ENCODE measurements at places on chromosomes 11 and 22.
A peak's percentile ranks its signal among the peaks of the same experiment; 100 is the strongest.

GRCh38 chr22:38262051-38262795 lies 10.6 kb downstream of the TMEM184B start:
- peak; percentile 54 for DNase-seq

- no peak for DNase-seq
Measured at GRCh38 chr11:34633640-34633989, 12.7 kb downstream of the EHF start.

GRCh38 chr11:133414506-133414905 lies 117.8 kb downstream of the OPCML start:
- no peak for DNase-seq

- DNase-seq, result no peak
Measured at GRCh38 chr11:65478388-65479183, 20.3 kb upstream of the MALAT1 start.

DNA sequence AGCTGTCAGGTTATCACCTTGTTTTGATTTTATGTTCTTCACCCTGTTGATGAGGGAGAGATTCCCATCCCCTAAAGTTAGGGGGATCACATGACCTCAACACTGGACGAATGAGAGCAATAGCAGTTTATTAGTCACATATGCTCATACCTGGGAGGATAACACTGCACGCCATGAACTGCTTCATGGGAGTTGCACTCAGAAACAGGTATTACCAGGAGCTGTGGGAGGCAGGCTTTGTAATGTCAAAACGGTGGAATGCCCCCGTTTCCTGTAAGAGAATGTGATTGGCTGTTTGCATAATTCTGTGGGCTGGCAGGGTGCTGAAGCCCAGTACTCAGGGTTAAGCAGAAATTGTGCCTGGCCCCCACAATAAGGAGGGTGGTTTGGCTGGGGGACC lies 3.2 kb upstream of the THY1 start:
- DNase-seq, result no peak

- DNase-seq, result no peak
Measured at GRCh38 chr11:18581825-18582224, 6.7 kb downstream of the UEVLD start.

DNA sequence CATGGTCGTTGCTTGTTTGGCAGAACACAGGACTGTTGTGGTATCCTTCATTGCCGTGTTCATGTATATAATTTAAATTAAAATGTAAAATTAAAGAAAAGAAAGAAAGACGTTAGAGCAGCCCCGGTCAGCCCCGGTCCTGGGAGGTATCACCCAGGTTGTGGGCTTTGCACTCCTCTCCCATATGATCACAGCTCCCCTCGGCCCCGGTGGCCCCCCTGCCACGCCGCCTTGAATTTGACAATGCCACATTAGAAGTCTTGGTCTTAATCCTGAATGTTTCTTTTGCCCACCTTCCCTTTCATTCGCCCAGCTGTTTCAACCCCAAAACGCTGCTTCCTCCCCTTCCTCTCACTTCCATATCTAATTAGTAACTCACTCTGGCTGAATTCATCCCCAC lies 11.4 kb downstream of the APOBEC3A start:
- no peak for DNase-seq

DNA sequence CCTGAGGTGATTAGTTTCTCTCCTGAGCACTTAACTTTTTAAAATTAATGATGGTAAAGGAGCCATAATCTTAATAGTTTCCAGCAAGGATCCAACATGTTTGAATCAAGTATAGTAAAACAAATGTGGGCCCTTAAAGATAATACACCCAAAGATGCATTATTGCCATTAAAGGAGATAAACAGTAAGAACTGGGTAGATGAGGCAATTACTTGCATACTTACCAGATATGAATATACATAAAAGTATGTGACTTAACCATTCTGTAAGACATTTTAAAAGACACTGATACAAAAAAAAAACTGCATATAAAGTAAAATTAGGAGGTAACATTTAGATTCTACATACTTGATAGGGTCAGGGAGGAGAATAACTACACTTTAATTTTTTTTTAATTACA lies 48.2 kb downstream of the CADM1 start:
- no peak for DNase-seq

- peak; percentile 26 for DNase-seq
Measured at GRCh38 chr11:19283991-19284390, 43.2 kb upstream of the E2F8 start.

DNA sequence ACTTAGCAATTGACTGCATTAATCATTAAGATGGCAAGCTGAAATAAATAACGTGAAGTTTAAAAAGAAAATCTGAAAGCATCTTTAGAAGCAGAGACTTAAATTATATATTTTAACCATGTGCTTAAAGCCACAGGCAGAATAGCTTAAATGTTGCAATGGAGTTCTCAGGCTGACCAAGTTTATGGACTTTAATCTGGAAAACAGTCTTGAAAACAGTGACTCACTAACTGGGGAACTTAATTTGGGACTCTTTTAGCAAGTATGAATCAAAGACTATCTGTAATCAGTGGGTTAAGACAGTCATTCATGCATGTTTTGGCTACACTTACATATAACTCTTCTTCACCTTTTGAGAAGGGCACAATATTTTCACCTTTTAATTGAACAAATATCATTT lies 12.6 kb upstream of the GLYATL1 start:
- no peak for DNase-seq

GRCh38 chr11:59706518-59707285 lies 6.9 kb downstream of the OR10V1 start:
- DNase-seq, result no peak

GRCh38 chr11:34185926-34186841 lies 80.8 kb downstream of the NAT10 start:
- no peak for DNase-seq

GRCh38 chr11:85029964-85030363 lies 597.2 kb downstream of the DLG2 start:
- no peak for DNase-seq

DNA sequence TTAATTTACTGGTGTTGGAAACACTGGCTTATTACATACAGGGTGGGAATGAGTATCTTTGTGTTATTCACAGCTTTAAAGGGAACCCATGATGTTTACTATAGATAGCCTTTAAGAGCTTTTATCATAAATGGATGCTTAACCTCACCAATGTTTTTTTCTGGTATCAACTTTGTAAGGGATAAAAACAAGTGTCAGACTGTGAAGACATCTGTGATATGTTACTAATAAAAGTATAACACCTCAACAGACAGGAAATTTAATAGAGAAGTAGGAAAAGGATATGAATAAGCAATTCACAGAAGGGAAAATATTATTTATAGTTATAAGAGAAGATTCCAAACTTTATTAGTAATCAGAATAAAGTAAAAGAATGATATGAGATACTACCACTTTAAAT lies 46.3 kb downstream of the ACAT1 start:
- DNase-seq, result no peak

GRCh38 chr22:23182309-23183060 lies 2.2 kb downstream of the BCR start:
- DNase-seq, result peak; percentile 61

- no peak for DNase-seq
Measured at GRCh38 chr11:57214098-57214417, 23.0 kb downstream of the APLNR start.

DNA sequence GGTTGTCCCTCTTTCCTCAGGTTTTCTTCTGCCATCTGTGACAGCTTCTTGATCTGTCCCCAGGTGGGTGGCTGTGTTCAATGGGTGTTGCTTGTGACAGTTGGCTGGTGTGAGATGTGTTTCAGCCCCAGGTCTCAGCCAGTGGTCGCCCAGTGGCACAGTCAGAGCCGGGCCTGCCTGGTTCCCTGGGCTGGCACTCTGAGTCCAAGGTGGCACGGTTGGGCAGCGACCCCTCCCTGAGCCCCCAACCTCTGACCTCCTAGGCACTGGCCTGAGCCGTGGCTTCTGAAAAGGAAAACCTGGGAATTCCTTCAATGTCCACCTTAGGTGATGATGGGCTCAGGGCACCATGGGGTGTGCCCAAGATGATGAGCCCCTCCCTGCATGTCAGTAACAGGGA lies 14.0 kb upstream of the PRODH start:
- DNase-seq, result no peak

- DNase-seq, result peak; percentile 21
Measured at GRCh38 chr22:17085277-17086181, 729 bp downstream of the IL17RA start.

DNA sequence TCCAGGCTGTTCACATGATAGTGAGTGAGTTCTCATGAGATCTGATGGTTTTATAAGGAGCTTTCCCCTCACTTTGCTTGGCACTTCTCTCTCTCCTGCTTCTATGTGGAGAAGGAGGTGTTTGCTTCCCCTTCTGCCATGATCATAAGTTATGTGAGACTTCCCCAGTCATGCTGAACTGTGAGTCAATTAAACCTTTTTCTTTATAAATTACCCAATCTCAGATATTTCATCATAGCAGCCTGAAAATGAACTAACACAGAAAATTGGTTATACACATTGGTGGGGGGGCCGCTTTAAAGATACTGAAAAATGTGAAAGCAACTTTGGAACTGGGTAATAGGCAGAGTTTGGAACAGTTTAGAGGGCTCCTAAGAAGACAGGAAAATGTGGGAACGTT lies 741.1 kb upstream of the LUZP2 start:
- no peak for DNase-seq

- DNase-seq, result peak; percentile 16
Measured at GRCh38 chr11:122690801-122691548, 35.5 kb downstream of the UBASH3B start.

DNA sequence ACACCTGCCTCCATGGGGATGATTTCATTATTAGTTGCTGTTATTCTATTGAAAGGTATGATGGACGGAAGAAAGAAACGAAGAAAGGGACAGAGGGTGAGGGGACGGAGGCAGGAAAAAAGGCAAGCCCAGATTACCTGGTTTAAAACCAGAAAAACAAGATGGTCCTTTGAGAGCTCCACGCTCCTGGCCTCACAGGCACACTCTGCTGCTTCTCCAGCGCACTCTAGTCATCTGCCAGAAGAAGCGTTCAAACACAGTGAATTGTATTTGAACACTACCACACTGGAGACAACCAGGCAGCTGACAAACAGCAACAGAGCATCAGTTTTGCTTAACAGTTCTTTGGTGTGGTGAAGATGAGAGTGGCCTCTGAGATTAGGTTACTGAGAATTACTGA lies 216.9 kb downstream of the CADM1 start:
- DNase-seq, result no peak

GRCh38 chr11:130457623-130458409 lies 9.4 kb downstream of the ADAMTS15 start:
- DNase-seq, result no peak

DNA sequence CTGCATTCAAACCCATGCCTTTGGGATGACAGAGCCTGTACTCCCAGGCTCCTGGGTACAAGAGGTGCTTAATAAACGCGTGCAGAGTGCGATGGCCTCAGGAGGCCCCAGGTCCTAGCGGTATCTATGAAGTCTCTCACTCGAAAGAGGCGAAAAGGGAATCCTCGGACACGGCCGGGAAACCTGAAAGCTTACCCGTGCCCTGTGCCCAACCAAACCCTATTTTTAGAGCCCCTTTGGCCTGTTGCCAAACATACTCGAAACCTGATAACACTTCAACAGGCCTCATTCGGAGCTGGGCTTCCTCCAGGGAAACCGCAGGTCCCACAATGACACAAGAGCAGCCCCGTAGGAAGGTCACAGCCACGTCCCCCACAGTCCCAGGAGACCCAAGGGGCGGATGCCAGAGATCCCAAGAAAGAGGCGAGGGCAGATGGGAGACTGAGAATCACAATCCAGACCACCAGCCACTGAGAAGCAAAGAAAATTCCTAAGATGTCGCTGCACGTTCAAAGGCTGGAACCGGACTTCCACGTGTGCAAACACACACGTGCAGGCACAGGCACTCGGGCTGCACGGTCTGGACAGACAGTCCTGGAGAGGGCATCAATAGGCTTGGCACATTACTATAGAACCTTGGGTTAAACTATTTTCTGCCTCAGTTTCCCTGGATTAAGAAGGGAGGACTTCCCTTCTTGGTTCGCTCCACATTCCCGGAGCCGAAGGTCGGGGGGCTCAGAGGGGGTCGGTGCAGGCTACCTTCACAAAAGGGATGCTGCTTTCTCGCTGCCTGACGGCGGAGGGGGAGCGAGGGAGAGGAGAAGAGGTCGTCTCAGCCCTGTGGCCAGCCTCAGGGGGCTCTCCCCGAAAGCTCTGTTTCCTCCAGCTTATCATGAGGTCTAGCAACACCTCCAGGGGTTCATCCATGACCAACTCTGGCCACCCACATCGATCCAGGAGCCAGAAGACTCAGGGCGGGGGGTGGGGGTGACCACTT lies 8.2 kb downstream of the PDGFB start:
- DNase-seq, result peak; percentile 71

GRCh38 chr22:28711820-28712777 lies 29.5 kb downstream of the CHEK2 start:
- DNase-seq, result no peak

- DNase-seq, result no peak
Measured at GRCh38 chr22:17939011-17939410, 85.3 kb downstream of the MICAL3 start.

- no peak for DNase-seq
Measured at GRCh38 chr11:15195454-15196200, 80.9 kb downstream of the INSC start.

DNA sequence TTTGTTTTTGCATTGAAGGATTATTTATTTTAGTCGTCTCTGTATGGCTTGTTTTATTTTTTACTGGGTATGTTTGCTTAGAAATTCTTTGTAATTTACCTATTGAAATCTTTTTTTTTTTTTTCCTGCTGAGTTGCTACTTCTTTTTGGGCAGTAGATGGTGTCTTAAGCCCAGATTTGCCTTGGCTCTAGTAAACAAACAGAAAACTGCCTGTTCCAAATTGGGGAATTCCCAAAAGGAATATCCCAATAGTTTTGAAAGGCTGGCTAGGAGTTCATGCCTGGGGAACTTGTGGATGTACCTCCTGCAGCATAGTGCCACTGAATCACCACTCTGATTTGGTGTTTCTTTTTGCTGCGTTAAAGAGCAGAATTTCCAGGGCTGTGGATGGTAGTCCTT lies 17.7 kb downstream of the PAMR1 start:
- DNase-seq, result no peak

DNA sequence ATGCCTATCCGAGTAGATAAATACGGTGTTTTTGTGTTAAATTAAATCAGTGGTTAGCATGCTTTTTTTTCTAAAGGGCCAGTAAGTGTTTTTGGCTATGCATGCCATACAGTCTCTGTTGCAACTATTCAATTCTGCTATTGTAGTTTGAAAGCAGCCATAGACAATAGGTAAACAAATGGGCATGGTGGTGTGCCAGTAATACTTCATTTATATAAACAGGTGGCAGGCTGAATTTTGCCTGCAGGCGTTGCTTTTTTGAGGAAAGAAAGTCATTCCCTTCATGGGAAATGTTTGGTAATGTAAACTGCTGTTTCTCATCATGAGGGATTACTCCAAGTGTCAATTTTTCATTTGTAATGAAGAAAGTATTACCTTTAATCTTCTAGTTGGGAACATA lies 106.5 kb downstream of the TMEM135 start:
- DNase-seq, result no peak

GRCh38 chr11:48170241-48171233 lies 46.1 kb upstream of the OR4B1 start:
- no peak for DNase-seq

DNA sequence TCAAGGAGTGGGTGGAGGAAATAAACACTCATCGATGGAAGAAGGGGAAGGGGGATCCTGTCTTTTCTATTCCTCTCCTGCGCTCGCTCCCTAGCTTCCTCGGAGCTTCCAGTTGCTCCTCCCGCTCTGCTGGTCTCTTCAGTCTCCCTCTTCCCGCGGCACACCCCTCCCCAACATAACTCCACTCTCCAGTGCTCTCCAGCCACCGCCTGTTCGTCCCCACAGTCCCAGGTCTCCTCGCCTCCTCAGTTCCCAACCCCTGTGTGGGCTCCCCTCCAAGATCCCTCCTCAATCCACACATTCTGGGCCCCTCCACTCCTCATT lies 438 bp downstream of the ZW10 start:
- DNase-seq, result no peak
